ENCODE measurements at places on chromosomes 6 and 20.

GRCh38 chr20:62776692-62777527 is 19.4 kb upstream of the MRGBP start:
- no peak for DNase-seq

GRCh38 chr6:125267806-125268523 is 33.8 kb downstream of the HDDC2 start:
- no peak for DNase-seq

DNA sequence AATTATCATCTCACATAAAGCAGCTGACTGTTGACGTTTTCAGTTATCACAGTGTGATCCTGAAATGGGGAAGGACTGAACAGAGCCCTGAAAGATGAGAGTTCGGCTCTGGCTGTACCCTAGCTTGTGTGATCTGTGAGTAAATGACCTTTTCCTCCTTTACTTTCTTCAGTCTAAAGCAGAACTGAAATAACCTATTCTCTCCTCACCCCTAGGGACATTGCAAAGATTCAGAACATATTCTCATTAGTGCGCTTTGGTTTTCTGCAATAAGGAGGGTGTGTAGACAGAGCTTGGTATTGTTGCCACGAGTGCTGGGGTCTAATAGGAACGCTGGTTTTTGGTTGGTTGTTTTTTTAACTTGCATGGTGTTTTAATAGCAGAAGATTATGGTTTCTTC is 16.7 kb downstream of the FARS2 start:
- DNase-seq, result no peak

GRCh38 chr6:40877362-40877761 is 161.7 kb downstream of the UNC5CL start:
- no peak for DNase-seq

- no peak for DNase-seq
Measured at GRCh38 chr6:162157167-162157870, 570.2 kb downstream of the PRKN start.

- DNase-seq, result no peak
Measured at GRCh38 chr6:84866715-84867114, 102.3 kb upstream of the TBX18 start.

Measured in dorsolateral prefrontal cortex (tissue), 122 donors.